ENCODE measurements at places on chromosomes 3 and 15. TPM values are rescaled to one million over a fixed set of nuclear protein-coding genes. Genes with fewer than 3 reads are reported as not detected.
A peak's percentile ranks its signal among the peaks of the same experiment; 100 is the strongest.

DNA sequence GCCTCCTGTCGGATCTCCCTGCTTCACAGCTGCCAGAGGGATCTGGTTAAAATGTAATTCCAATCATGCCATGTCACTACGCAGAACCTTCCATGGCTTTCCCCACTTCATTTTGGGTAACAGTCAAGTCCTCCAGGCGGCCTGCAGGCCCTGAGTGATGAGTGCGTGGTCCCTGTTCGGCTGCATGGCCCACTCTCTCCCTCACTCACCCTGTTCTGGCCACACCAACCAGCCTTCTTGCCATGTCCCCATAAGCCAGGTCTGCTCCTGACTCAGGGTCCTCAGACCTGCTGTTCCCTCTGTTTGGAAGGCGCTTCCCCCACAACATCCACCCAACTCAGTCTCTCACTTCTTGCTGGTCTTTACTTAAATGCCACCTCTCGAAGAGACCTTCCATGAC, 41.6 kb upstream of the LINGO1 start:
- DNase-seq: no peak

GRCh38 chr3:18189282-18190050, 235.7 kb downstream of the SATB1 start:
- DNase-seq: no peak

GRCh38 chr3:136630915-136631314, 121.3 kb downstream of the STAG1 start:
- DNase-seq: no peak

DNA sequence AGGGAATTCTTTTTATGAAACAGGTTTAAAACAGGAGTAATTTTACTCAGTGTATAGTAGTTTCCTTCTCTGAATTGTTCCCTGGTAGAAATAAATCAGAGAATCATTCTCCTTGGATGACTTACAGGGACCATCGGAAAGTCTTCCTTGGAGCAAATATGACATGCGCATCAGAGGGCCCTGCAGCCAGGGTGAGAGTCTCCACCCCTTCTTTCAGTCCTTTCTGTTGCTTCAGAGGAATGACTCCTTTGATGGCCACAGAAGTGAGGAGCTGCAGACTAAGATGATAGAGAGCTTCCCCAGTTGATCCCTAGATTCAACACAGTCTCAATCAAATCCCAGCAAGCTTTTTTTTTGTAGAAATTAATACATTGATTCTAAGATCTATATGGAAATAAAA, 294.8 kb upstream of the UMPS start:
- no peak for DNase-seq

- DNase-seq: no peak
Measured at GRCh38 chr15:92879949-92880725, 20.0 kb upstream of the CHD2 start.

The DUOX2 gene
- total RNA-seq: 4.0 TPM

The C3orf49 gene
- not detected for total RNA-seq

The SLC38A3 gene
- total RNA-seq: not detected

The CCDC80 gene
- 148 TPM for total RNA-seq

DNA sequence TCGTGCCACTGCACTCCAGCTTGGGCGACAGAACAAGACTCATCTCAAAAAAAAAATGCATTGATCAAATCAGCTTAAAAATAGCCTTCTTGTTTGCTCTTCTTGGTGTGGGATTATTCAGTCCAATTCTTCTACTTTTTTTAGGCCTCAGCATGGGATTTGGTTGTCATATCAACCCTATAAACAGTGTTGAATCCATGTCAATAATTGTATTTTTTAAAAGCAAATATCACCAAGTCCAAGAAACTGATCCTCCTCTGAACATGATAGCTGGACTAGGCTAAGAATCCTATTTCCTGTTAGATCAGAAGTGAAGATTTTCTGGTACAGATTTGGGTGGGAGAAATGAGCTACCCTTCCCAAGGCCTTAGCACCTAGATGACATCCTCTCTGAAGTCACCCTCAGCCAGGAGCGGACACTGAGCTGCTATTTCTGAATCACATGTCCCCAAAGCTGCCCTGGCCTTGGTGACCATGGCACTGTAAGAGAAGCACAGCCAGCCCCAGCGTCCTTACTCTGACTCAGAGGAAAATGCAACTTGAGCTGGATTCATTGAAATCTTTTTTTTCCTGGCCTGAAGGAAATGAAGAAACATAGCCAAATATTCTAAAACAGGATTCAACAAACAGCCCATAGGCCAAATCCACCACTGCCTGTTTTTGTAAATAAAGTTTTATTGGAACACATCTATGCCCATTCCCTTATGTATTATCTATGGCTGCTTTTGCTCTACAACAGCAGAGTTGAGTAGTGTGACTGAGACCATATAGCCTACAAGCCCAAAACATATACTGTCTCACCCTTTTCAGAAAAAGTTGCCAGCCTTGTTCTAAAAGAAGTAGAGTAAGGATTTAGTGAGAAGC, 215.9 kb upstream of the CTDSPL start:
- DNase-seq: no peak

DNA sequence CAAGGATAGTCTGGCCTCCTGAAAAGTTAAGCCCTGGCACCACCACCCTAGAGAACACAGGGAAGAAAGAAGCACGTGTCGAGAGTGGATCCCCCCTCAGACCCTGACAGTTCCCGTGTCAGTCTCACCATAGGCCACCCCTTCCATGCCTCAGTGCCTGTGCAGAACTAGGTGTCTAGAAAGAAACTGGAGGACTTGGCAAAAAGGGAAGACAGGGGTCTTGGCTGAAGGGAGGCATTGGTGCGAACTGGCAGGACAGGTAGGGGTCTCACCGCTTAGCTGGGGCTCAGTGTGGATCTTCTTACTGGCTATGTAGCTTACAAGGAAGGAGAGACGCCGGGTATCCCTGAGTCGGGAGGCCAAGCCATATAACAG, 518 bp downstream of the QARS1 start:
- no peak for DNase-seq

DNA sequence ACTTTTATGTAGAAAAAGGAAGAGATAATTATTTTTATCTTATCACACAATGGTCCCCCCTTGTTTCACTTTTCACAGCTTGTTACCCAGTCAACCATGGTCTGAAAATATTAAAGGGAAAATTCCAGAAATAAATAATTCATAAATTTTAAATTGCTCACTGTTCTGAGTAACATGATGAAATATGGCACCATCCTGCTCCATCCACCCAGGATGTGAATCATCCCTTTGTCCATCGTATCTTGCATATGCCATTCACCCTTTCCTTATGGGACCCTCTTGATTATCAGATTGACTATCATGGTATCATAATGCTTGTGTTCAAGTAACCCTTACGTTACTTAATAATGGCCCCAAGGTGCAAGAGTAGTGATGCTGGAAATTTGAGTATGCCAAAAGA, 43.7 kb downstream of the ANKRD28 start:
- DNase-seq: no peak

GRCh38 chr15:38708672-38709180, 144.1 kb upstream of the RASGRP1 start:
- DNase-seq: no peak

DNA sequence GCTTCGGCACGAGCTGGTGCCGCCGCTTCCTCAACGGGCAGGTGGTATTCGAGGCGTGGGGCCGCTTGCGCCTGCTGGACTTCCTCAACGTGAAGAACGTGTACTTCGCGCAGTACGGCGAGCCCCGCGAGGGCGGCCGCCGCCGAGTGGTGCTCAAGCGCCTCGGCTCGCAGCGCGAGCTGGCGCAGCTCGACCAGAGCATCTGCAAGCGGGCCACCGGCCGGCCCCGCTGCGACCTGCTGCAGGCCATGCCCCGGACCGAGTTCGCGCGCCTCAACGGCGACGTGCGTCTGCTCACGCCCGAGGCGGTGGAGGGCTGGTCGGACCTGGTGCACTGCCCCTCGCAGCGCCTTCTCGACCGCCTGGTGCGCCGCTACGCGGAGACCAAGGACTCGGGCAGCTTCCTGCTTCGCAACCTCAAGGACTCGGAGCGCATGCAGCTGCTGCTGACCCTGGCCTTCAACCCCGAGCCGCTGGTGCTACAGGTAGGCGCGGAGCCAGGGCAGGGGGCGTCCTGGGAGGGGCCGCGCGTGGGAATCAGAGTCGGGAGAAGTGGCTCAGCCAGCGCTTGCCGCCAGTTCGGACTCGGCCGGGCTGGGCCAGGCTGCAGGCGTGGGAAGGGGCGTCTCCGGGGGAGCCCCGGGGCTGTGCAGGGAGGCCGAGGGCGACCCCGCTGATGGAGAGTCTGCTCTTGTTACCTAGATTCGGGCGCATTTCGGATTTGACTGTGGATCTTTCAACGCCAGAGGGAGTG, 1.1 kb downstream of the DIPK2A start:
- DNase-seq: peak; percentile 95

GRCh38 chr3:123876858-123877257, 7.3 kb downstream of the MYLK start:
- DNase-seq: no peak

The CFAP92 gene
- 2.0 TPM for total RNA-seq

DNA sequence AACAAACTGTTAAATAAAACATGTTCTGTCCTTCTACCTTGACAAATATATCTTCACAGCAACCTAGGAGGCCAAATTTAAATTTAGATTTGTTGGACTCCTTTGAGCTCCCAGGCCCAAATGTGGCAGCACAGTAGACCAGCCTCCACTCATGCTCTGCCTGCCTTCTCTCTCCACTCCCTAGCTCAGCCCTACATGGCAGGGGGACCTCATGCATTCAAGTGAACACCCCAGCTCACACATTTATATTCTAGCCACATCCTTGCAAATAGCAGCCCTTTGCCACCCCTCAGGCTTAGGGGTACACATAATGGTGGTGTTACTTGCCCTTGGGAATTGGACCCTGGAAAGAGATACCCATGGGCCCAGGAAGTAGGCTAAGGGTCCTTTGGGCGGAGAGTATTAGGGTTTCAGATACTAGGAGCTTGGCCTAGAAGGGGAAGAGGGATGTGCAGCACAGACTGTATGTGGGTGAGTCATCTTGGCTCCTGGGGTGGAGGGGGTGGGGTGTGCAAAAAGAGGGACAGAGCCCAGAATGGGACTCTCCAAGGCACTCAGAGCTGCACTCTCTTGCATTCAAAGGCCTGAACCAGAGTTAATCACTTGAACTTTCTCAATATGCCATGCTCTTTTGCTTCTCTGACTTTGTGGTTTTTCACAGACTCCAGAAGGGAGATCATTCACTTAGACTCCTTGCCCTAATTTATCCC, 268.4 kb upstream of the ROPN1 start:
- no peak for DNase-seq

The IL17RD gene
- 2.4 TPM for total RNA-seq

The CLDN1 gene
- 5.2 TPM for total RNA-seq

The GOLGA6A gene
- total RNA-seq: not detected

GRCh38 chr3:142802891-142803290, 79.1 kb downstream of the TRPC1 start:
- no peak for DNase-seq

- DNase-seq: no peak
Measured at GRCh38 chr3:148008591-148008990, 599.4 kb downstream of the ZIC1 start.

DNA sequence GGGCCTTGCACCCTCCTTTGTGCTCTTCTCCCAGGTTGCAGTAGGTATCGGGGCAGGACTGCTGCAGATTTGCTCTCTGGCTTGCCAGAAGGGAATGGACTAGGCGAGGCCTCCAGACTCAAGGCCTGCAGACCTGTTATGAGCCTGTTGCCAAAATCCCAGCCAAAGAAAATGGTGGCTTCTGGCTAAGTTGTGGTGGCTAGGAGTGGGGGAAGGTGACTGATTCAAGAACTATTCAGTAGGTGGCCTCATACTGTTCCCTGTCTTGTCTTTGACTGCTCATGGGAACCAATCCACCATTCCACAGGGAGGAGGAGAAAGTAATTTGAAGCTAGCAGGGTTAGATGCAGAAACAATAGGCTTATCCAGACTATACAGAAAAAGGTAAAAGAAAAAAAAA, 380.4 kb upstream of the PROK2 start:
- DNase-seq: no peak

The LDHAL6B gene
- total RNA-seq: not detected

The ZNF620 gene
- 6.4 TPM for total RNA-seq

DNA sequence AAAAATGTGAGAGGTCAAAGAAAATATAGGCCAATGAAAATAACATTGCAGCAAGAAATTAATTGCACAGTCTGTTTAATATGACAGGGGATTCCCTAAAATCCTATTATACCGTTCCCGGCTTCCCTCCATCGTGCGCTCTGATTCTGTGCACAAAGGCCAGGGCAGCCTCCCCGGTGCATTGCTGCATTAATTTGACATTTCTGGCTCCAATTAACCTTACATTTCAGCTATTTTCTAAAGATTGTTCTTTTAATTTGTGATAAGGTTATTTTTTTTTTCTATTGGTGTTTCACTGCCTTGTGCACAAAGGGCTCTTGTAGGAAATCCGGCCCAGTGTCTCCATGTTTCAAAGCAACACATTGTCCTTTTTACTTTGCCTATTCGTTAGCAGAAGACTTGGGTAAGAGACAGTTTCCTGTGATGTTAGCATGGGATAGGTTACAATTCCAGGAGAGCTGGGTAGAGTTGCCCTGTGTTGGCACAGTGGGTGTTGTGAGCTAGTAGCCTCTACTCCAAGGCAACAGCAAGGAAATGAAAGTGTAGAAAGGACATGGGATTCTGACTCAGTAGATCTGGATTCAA, 257.3 kb upstream of the IGF1R start:
- no peak for DNase-seq

- no peak for DNase-seq
Measured at GRCh38 chr3:112672716-112673541, 32.0 kb upstream of the CCDC80 start.

The CHAC1 gene
- total RNA-seq: 1.8 TPM

- DNase-seq: no peak
Measured at GRCh38 chr3:25040748-25041147, 387.3 kb upstream of the RARB start.

DNA sequence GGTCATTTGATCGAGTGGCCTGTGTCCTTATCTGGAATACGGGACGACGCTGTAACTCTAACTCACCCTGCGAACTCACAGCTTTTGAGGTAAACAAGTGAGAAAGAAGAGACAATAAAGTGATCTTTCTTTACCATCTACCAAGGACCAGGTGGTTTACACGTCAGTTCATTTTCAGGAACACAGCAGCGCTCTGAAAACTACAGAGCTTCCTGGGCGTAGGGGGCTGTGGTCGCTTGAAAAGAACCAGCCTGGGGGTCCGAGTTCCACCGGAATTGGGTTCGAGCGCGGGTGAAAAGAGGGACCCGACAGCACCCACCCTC, 357 bp downstream of the KIAA1143 start:
- no peak for DNase-seq

DNA sequence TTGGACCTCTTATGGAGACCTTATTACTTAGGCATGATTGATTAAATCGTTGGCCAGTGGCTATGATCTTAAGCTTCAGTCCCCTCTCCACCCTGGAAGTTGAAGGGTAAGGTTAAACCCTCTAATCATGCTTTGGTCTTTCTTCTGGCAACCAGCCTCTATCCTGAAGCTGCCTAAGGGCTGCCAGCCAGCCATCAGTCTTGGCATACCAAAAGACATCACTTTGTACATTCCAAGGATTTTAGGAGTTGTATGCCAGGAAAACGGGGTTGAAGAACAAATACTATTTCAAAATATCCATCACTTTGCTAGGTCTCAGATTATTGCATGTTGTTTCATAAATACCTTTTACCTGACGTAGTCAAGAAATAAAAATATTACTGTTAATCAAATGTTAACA, 28.9 kb downstream of the UBE2E2 start:
- DNase-seq: no peak
